Mesenteric fat pad (tissue), 1 donor: ENCODE measurements at places on chromosomes 4 and X.

GRCh38 chrX:40083120-40083978 lies 14.4 kb downstream of the BCOR start:
- no peak for DNase-seq

GRCh38 chr4:158930639-158930972 lies 161.8 kb downstream of the FNIP2 start:
- DNase-seq: no peak

DNA sequence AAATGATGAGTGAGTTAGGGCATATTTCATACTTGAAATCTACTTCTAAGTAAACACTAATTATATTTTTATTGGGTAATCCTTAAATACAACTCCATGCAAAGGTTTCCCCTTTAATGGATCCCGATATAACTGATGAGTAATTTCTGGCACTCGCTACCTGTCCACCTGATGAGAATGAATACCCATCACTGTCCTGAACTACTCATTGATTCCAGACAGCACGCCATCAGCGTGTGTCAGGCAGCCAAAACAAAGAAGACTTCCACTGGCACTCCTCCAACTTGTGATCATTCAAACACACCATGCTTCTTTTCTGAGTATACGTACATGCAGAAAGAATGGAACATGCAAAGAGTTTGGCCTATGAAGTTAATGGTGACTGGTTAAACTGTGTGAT lies 69.4 kb downstream of the HCCS start:
- DNase-seq: no peak

DNA sequence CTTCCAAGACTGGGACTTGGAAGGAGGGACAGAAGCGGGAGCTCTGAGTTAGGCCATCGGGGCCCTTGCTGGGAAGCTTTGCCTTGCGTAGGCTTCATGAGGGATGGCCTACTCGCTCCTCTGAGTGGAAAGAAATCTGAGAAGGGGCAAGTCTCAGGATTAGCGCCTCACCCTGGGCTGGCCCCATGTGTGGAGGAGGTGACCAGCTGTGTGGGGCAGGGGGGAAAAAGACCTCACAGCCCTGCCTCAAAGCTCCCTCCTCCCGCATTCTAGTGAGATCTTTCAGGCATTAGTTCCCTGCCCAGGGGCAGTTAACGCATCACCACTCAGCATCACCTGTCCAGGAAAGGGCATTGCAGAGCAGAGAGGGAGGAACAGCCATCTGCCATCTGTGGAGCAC lies 156.1 kb downstream of the ENPP6 start:
- DNase-seq: no peak

GRCh38 chr4:108247387-108248049 lies 78.8 kb upstream of the LEF1 start:
- no peak for DNase-seq

- no peak for DNase-seq
These were observed 222.3 kb downstream of the CPE start for GRCh38 chr4:165600959-165601683.

- DNase-seq: no peak
These were observed 11.6 kb upstream of the MND1 start for GRCh38 chr4:153332936-153333335.
